Hippocampal formation (tissue), 2 donors: ENCODE measurements at places on chromosomes 4 and X.

- no peak for DNase-seq
These were observed 150.6 kb upstream of the TRPC5 start for GRCh38 chrX:112233164-112233563.

DNA sequence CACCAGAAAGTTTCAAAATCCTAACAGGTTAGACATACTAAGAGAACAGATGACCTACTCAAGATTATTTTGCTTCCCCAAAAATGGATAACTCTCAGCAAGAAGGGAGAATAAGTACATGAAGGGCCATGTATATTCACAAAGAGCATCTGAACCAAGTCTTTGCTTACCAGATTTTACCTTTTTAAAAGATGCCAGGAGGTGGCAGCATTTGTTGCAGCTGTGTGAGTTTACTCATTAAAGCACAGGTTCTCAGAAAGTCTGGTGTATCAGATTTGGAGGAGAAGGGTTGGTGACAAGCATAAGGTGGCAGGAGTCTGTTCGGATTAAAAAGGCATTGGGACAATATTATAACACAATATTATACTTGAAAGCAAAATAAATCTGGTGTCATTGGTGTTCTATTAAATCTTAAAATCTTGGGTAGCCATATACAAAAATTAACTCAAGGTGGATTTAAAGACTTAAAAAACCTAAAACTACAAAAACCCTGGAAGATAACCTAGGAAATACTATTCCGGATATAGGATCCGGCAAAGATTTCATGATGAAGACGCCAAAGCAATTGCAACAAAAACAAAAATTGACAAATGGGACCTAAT, 51.3 kb upstream of the NFKB1 start:
- DNase-seq, result peak; percentile 82

- no peak for DNase-seq
These were observed 26.5 kb upstream of the DGKK start for GRCh38 chrX:50497114-50497513.

GRCh38 chr4:140003876-140004548, 150.0 kb downstream of the MAML3 start:
- DNase-seq, result no peak

GRCh38 chr4:169803413-169803812, 45.7 kb upstream of the HPF1 start:
- no peak for DNase-seq

DNA sequence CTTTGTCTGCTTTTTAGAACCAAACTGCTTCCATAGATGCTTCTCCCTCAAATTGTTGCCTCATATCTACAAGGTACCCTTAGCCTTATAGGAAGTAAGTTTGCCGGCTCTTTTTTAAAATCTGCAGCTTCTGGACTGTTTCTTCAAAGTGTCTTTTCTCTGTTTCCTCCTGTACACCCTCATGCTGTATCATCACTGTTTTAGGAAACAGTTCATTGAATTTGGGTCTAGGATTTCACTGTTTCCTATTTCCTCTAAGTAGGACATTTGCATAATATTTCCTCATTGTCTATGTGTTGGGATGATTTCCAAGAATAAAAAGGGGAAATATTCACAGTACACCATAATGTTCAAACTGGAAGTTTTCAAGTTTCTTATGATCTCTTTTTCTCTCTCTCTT, 43.0 kb downstream of the BANK1 start:
- DNase-seq, result no peak

- no peak for DNase-seq
These were observed 57.0 kb upstream of the MSN start for GRCh38 chrX:65610481-65610880.

DNA sequence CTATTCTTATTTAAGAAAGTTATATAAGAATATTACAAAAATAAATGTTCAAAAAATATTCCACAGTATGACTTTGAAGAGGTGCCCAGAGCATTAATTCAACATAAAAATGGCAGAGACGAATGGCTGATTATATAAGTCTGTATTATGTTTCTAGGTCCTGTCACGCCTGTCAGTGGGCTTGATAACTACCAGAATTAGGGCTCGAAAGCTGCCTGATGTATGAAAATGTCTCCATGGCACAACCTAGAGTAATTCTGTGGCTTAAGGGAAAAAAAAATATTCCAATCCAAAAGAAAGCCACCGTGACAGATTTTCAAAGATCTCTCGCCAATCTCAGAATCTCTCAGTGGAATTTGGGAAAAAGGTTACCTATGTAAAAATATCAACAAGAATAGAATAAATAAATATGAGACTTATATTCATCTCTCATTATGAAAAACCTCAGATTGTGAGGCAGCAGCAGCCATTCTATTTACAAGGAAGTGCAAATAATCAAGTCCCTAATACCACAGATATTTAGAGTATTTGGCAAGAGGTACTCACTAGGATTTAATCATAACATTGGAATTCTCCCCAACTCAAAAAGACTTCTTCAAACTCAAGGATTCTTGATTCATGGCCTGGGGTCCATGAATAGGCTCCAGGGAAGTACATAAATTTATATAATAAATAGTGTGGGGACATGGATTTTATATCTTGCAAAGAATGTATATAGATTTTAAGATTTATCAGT, 489.1 kb upstream of the INTU start:
- no peak for DNase-seq

- no peak for DNase-seq
These were observed 119.4 kb upstream of the C1GALT1C1 start for GRCh38 chrX:120749141-120749846.

DNA sequence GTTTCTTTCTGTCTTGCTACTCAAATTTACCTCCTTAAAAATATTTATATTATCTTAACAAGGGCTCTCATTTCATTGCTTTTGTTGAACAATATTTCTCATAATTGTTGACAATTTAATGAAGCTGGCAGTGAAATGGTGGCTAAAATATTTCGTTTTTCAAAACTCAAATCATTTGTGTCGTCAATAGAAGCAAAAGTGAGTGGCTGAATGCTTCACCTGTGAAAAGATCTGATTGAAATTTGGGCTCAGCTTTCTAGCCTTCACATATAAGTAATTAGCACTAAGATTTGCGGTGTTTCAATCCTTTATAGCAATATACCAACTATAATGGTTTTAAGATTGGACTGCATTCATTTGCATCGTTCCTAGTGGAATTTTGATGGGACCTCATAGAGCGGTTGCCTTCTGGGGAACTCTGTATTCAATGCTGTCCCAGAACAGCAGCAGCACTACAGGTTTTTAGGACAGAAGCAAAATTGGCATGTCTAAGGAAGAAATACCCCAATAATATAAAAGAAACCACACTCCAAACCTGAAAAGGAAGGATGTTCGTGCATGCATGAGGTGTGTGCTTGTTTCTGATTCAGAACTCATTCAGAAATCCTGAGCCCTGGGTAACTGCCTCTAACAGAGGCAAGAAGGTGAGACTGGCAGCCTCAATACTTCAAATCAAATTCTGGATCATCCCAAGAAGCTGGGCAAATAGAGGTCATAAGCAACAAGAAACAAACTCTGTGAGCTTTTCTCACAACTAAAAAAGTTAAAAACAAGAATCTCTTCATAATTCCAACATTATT, 2.5 kb downstream of the CXCL1 start:
- DNase-seq, result no peak

GRCh38 chrX:132068405-132068804, 45.3 kb downstream of the STK26 start:
- DNase-seq, result no peak

GRCh38 chr4:150987204-150987603, 27.9 kb downstream of the LRBA start:
- DNase-seq, result no peak

- no peak for DNase-seq
These were observed 3.6 kb upstream of the SCARB2 start for GRCh38 chr4:76216975-76217814.

DNA sequence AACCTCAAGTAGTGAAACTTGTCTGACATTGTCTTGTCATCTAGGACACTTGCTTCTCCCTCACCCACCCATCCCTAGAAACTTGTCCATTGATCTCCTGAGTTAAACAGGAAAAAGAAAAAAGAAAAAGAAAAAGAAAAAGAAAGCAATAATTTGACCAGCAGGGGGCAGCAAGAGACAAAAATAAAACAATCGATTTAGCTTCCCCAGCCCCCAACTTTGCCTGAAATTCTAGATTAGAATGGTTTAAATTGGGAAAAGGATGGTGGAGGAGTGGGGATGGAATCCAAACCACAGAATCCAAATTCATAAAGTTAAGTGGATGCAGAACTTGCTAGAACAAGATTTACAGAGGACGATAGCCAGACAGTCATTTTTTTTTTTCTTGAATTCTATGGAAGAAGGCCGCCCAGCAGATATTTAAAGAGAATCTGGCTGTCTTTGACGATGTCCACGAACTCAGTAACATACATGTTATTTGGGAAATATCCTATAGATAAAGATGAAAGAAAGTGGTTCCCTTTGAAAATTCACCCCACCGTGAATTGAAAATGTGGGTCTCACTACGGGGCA, 282.9 kb downstream of the USP46 start:
- no peak for DNase-seq

DNA sequence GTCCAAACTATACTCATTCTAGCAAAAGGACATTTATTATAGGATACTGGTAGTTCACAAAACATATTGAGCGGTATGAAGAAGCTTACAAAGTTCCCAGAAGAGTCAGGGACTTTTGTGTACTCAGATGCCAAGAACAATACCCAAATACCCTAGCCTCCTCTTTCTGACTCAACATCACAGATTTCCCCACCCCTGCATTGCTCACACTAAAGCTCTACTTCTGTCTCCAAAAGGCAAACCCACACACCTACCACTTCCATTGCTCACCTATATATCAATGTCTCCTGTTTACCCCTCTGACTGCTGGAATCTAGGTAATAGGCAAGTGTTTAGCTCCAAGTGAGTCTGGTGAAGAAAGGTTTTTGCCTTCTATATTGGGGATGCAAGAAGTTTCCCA, 100.7 kb upstream of the HCCS start:
- DNase-seq, result no peak

GRCh38 chr4:184395451-184395917, 78.9 kb downstream of the IRF2 start:
- DNase-seq, result peak; percentile 44

DNA sequence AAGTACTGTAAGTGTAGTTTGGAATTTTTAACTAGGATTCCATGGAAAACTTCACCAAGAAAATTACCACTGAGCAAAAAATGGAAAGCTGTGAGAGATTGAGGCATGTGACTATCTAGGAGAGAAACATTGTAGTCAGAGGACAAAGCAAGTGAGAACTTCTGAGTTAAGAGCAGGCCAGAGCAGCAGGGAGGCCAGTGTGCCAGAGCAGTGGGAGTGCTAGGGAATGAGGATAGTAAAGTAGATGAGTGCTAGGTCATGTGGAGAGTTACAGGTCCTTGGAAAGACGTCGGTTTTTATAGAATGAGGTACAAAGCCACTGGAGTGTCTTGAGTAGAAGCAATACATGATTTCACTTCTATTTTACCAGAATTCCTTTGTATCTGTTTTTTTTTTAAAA, 52.7 kb upstream of the FAT4 start:
- no peak for DNase-seq

DNA sequence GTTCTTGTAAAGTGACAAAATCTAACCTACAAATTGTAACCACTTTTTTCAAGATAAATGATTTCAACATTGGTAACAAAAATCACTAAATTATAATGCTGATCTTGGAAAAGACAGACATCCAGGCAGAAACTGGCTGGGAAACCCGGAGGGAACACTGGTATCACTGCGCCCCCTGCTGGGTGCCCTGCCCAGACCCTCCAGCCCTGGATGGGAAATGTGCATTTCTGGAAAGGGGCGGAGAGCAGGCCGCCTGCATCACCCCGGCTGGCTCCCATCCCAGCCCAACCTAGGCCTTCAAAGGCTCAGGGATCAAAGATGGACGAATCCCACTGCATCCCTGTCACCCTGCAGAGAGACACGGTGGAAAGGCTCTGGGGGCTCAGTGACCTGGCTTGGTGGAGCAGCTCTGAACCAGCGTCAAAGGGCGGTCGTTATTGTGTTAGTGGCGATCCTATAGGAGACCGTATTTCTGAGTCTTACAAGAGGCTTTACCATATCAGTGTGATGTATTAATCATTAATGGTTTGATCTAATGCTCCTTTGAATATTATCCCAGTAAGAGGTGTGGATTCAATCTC, 37.3 kb downstream of the ACOX3 start:
- peak; percentile 73 for DNase-seq

- no peak for DNase-seq
These were observed 274.3 kb upstream of the IL1RAPL1 start for GRCh38 chrX:28312965-28313364.

DNA sequence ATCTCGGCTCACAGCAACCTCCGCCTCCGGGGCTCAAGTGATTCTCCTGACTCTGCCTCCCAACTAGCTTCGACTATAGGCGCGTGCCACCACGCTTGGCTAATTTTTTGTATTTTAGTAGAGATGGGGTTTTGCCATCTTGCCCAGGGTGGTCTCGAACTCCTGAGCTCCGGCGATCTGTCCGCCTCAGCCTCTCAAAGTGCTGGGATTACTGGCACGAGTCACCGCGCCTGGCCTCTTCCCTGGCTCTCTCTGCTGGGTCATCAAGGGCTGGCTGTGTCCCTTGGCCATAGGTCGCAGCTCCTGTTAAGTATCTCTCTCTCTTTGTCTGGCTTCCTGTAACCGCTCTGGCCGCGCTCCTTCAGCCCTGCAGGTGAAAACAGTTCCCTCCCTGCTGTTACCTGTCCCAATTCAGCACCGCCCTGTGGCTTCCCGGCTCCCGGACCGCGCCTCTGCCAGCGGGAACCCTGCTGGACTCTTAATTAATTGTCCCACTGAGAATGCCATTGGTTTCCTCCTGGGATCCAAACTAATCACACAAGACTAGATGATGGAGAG, 1.3 kb upstream of the RGS12 start:
- DNase-seq, result no peak

DNA sequence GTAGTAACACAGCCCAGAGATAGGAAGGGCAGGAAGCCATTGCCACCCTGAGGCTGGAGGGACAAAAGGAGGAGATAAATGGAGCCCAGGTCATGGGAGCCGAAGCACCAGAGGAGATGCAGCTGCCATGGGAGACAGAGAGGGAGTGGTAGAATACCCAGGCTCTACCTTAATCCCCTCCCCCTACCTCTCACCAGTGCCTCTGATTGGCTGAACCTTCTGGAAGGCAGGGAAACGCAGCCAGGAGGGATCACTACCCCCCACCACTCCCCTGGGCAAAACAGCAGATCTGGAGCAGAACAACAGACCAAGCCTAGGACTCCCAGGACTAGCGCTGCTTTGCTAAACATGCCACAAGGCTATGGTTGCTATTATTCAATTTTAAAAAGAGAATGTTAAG, 114.2 kb downstream of the ZNF827 start:
- DNase-seq, result no peak

GRCh38 chrX:129013574-129013973, 509.7 kb downstream of the SMARCA1 start:
- no peak for DNase-seq

DNA sequence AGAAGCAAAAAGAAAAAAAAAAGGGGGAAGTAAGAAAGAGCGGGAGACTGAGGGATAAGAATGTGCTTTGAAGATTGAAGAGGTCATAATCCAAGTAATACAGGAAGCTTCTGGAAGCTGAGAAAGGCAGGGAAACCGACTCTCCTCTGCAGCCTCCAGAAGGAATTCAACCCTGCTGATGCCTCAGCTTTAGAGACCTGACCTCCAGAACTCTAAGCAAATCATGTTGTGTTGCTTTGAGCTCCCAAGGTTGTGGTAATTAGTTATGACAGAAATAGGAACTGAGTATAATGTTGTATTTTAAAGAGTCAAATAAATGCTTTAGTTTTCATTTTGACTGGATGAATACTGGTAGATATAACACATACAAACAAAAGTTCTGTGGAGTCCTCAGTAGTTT, 48.0 kb upstream of the FAT1 start:
- DNase-seq, result no peak

- no peak for DNase-seq
These were observed 2.5 kb upstream of the BRWD3 start for GRCh38 chrX:80812176-80812575.
